Mesendoderm (in vitro differentiated cells): ENCODE measurements at places on chromosomes 2 and 18.

DNA sequence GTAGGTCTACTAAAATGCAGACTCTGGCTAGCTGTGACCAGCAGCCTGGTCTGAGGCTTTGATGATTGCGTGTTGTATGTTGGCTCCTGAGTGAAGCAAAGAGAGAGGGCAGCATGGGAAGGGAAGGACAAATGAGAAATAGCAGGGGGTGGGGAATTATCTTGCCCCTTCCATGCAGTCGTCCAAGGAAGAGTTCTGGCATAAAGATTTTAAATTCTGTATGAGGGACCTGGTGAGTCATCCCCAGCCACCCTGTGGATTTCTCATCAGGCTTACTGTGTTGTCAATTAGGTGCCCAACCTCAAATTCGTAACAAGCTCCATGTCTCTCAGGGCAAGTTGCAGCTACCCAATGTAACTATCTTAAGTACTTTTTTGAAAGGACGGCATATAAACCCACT lies 72.1 kb upstream of the NOSTRIN start:
- peak; percentile 87 for DNase-seq

DNA sequence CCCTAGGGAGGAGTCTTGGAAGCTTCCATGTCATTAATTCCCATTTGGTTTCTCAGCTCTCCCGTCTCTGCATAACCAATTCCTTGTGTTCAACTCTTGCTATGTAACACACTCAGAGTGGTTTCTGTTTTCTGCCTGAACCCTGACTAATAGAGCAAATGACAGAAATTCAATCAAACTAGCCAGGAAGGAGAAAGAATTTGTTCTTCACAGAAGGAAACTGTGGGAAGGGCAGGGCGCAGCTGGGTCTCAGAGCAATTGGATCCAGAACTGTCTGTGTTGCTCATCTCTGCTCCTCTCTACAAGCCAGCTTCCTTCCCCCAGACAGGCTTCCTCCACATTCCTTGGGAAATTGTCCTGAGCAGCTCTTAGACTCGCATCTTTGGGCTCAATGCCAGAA lies 269.8 kb downstream of the TNS1 start:
- DNase-seq, result no peak

- DNase-seq, result peak; percentile 47
These were observed 222.0 kb upstream of the FN1 start for GRCh38 chr2:215657844-215658243.

DNA sequence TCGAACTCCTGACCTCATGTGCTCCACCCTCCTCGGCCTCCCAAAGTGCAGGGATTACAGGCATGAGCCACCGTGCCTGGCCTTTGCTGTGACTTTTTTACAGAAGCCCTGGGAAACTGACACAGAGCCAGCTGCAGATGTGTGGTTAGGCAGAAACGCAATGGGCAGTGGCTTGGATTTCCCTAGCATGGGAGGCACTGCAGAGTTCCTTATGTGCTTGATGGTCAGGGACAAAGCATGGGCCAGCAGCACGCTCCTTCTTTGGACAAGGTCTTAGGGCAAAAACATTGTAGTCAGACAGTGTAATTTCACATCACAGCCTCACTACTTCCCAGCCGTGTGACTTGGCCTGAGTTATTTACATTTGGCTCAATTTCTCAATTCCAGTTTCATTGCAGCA lies 153.9 kb downstream of the RNF144A start:
- no peak for DNase-seq

DNA sequence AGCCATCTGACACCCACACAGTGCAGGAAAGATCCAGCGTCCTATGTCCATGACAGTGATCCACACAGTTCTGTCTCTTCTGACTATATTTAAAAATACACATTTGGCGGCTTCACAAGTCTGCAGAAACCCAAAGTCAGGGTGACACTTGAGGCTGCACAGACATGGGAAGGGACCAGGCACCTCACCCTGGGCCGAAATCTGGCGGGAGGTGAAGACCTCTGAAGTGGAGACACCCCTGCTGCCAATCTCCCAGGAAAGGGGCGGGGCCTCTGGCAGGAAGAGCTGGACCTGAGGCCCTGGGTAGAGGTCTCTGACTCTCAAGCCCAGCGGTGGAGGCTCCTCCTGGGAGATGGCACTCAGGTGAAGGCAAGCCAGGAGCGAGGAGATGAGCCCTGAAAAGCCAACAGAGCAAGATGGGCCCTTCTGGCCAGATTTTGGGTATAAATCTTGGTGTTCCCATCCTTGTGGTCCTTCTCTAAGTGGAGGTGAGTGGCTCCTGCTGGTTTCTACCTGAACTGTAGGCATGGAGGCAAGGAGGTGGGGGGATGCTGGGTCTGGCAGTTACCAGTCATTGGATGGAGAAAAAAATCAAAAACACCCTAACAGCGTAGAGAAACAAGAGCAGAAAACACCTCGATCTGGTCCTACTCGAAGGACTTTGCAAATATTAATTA lies 248.4 kb downstream of the HDAC4 start:
- no peak for DNase-seq

DNA sequence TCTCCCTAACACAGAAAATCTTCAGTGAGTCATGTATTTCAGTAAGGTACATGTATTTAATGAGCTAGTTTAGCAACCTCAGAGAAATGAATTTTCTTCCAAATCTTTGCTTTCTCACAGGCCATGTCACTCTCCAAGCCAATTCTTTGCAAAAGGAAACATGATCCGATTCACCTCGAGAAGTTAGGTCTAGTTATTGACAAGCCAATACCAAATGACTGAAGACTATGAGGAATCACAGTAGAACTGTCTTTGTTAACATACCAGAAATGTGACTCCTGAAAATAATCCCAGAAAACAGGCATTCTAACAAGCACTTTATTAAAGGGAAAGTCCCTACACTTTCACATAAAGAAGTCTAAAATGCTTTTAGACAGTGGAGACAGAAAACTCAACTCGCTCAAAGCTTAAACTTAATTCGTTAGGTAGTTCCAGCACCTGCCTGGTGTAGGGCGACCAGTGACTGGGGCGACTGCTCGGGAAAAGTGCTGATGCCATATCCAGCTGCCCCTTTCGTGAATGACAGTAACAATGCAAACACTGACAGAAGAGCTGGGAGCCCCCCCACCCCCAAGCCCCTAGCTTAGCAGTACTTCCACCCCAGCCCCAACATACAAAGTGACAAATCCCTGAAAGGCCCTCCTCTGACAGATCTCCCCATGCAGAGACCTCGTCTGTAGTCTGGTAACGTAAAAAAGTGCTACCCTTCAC lies 1.8 kb downstream of the MEMO1 start:
- no peak for DNase-seq

GRCh38 chr2:24489465-24490180 lies 1.4 kb upstream of the NCOA1 start:
- DNase-seq, result peak; percentile 39

DNA sequence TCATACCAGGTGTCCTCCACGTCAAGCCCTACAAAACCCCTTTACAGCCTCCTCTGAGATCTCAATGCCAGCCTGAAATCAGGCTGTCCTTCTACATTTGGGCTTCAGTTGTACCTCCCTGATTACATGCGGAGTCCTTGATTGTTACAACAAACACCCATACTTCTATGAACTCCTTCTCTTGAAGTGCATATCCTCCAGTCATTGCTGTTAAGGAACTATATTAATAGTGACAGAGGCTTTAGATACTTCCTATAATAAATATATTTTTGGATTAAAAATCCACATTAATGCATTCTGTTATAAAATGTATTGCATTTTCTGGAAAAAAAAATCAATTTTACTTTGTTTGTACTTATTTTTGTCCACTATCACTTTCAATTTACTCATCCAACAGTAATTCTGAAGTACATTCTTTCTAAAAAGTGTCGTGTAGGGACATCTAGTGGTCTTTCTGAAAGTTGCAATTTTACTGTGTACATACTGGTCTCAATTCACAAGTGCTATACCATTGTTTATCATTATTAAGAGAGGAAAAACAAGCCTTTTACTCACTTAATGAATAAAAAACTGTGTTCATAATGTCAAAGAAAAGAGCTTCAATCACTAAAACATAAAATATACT lies 316.4 kb downstream of the DSEL start:
- DNase-seq, result peak; percentile 59

- no peak for DNase-seq
These were observed 418.9 kb downstream of the EPHA4 start for GRCh38 chr2:221153226-221153625.

DNA sequence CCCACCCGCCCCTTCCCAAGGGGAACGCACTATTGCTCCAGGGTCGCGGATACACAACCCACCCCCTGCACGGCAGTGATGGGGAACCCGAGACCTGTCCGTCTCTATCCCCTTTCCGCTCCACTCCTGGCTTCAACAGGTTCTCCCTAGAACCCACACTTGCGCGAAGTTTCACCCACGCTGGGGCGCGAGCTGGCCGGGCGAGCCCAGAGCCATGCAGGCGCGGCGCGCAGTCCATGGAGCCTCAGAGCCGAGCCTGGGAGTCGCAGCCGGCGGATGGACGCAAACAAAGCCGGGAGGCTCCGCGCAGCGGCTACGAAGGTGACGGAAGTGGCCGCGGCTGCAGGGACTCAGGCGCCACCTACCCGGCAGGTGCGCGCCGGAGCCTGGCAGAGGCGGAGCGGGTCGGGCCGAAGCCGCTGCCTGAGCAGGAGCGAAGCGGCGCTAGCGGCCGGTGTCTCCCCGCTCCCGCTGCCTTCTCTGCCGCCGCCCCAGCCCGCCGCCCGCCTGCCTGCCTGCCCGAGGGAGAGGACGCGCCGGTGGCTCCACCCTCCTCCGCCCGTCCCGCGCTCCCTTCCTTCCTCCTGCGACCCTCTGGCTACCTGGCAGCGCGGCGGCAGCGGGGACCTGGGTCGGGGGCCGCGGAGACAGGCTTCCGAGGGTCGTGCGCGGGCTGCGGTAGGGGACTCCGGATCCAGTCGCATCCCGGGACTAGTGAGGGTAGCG lies 14.0 kb downstream of the ALPG start:
- DNase-seq, result peak; percentile 72

DNA sequence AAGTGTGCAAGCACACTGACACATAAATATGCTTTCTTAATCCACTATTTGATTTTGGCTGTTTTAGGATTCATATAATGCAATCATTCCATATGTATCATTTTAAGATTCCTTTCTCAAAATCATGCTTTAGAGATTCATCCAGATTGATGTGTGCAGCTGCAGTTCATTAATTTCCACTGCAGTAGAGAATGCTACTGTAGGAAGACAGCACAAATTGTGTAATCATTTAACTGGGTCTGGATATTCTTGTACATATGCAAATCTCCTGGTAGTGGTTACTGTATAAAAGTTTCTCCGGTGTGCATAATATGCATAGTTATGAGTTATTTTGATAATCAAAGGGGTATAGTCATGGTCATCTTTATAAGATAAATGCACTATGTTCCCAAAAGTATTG lies 502.5 kb upstream of the ACVR2A start:
- no peak for DNase-seq
